NCI-H2107 (cell line): ENCODE measurements at places on chromosomes 7 and 10.

DNA sequence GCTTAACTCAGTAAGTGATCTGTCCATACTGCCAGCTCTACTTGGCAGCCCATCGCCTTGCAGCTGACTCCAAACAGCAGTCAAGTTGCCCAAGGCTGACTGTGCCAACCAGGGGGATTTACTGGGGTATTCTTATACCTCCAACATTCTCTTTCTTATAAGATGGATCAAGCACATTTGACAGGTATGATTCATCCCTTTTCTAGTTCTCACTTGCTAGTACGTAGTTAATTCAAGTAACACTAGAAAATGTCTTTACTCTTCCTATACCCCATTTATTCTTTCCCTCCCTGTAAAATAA is 77.0 kb downstream of the SLC25A13 start:
- no peak for DNase-seq

- DNase-seq = no peak
These were observed 390.3 kb downstream of the KCNMA1 start for GRCh38 chr10:77247031-77247990.

GRCh38 chr7:16801111-16801542 is 3.7 kb downstream of the AGR2 start:
- DNase-seq = peak; percentile 15

DNA sequence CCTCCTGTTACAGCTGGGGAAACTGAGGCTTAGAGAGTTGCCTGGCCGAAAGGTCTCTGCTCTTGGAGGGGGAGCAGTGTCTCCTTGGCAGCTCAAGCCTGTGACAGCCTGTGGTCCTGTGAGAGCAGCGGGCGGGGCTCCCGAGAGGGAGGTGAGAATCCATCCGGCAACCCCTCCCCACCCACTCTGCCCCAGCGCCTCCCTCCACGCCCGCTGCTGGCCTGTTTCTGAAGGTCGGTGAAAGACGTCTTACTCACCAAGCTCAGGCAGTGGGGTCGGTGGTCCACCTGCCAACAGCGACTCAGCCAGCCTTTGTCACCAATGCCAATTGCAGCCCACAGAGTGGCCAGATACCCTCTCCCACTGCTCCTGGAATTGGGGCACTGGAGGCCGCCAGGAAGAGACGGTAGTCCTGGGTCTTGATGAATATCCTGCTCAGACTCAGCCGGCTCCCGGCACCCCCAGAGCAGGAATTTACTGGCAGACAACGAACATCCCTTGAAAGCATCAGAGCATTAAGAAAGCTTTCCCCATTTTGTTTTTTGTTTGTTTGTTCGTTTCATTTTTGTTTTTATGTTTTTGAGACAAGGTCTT is 7.4 kb upstream of the TTYH3 start:
- no peak for DNase-seq

GRCh38 chr10:6607182-6607581 is 27.1 kb upstream of the PRKCQ start:
- no peak for DNase-seq

DNA sequence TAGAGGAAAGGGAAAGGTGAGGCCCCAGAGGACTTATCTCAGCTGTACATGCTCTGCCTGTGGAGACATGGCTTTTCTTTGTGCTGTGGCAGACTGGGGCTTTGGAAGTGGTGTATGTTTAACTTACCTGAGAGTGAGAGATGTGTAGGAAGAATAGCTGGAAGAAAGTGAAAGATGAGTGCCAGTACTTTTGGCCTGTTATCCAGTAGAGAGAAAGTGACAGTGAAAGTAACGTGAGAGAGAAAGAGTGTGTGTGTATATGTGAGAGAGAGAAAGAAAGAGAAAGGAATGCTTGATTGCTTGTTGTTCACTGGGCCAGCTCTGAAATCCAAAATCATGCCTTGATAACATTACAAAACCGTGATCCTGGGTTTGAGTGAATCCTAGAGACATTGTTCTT is 25.5 kb downstream of the MTURN start:
- DNase-seq = no peak

DNA sequence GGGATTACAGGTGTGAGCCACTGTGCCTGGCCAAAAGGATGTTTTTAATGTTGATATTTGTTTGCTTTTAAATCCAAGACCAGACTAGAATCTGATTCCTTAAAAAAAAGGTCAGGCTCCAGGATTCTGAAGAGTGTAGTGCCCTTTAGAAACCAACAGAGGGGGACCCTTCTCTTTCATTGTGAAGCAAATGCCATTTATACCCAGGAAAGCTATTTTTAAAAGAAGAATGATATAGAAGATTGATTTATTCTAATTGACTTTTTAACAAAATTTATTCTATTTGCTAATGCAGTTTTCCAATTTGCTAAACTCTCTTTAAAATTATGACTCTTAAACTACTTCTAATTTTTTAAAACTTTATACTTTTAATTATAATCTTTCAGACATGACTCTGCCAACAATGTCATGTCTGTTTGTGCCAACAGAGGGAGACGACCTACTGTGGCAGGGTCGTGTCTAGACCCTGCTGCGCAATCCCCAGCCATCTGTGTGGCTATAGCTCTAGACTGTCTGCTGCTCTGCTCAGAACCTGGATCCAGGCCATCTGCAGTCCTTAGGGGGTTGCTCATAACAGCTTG is 201.0 kb upstream of the IMMP2L start:
- DNase-seq = peak; percentile 18

DNA sequence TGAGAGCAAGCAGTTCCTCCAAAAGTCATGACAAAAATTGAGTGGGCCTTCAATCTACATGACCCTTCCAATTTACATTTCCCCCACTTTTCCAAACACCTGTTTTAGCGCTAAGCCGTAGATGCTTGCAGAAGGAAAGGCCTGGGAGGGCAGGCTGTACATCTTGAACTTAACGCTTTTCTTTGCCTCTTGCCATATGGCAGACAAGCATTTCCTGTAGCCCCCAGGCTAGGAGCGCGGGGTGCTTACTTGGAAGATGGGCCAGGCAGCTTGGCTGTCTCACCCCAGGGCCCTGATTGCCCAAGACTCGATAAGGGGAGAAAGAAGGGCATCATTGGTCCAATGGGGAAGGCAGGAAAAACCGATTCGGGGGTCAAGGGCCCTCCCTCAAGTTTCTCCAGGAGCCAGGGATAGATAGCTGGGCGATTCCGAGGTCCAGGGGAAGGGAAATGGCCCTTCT is 1.8 kb downstream of the HOXA10 start:
- no peak for DNase-seq

DNA sequence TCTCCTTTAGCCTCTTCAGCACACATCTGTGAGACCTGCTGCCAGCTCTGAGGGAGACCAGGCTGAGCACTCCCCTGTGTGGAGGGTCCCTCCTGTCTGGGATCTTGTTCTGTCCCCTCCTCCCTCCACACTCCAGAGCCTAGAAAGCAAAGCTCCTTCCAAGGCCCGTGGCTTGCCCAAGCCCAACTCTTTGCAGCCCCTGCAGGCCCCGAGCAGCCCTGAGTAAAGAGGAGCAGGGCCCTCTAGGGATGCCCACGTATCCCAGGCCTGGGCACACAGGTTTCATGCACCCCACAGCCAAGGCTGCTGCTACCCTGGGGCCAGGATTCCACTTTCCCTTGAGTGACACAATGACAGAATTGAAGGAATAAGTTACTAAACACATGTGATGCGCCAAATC is 24.0 kb downstream of the COBL start:
- no peak for DNase-seq

- no peak for DNase-seq
These were observed 490.5 kb downstream of the TCERG1L start for GRCh38 chr10:130820880-130821482.
